ENCODE measurements at places on chromosomes 2 and 18. TPM values are rescaled to one million over a fixed set of nuclear protein-coding genes. Genes with fewer than 3 reads are reported as not detected.

Gene DNAH6
- 0.11 TPM for total RNA-seq

Gene EFEMP1
- total RNA-seq: 44.5 TPM

Gene AFF3
- 2.0 TPM for total RNA-seq

Gene LOXHD1
- not detected for total RNA-seq

Gene SIX3
- total RNA-seq: not detected

Gene TDRD15
- total RNA-seq: not detected

Gene CXCR1
- not detected for total RNA-seq

Gene MC5R
- 0.32 TPM for total RNA-seq

Gene ASXL3
- not detected for total RNA-seq
